ENCODE measurements at places on chromosomes 3 and 15. TPM values are rescaled to one million over a fixed set of nuclear protein-coding genes. Genes with fewer than 3 reads are reported as not detected.

TM6SF1 gene
- 0.49 TPM for total RNA-seq

SOX14 gene
- not detected for total RNA-seq

PBRM1 gene
- total RNA-seq: 76.2 TPM

C2CD4A gene
- not detected for total RNA-seq

PLD1 gene
- total RNA-seq: 15.7 TPM

C3orf22 gene
- total RNA-seq: not detected

DNA sequence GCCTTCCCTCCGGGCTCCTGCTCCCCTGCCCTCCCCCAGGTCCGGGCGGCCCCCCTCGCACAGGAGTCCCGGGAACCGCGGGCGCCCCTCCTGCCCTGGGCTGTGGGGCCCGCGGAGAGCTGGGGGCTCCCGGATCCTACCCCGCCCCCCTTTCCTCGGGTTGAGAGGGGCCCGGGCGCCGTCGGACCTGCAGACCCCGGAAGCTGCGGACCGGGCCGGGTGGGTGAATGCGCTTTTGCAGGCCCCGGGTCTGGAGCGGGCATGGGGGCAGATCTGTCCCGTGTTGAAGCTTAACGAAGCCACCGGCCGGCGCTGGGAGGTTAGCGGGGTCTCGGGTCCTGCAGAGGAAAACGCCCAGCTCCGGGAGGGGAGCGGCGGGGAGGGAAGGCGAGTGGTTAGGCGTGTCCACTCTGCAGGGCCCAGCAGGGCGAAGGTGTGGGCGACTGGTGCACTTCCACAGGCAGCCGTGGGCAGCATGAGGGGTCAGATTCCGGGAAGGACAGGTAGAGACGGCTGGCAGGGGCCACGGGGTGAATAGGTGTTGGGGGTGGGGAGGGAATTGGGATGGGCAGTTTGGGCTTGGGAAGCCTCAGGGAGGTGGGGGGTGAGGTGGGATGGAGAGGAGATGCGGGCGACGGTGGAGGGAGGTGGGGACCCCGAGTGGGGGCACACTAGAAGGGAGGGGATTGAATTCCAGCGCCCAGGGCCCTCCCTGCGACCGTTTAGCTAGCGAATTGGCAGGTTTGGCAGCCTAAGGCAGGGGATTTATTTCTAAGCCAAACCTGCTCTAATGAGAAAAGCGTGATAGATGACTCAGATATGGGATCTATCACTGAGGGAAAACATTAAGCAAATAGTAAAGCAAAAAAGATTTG is 635 bp downstream of the CD276 start:
- H3K4me1 ChIP-seq: peaks cover 19% of the 10 kb centered on the region
- H3K36me3 ChIP-seq: no peaks in the 10 kb centered on the region
- H3K27me3 ChIP-seq: no peaks in the 10 kb centered on the region

GRCh38 chr3:81874738-81875137 is 113.3 kb upstream of the GBE1 start:
- H3K27ac ChIP-seq: no peak overlapping the region
- no peaks in the 10 kb centered on the region for H3K36me3 ChIP-seq
- no peak for DNase-seq
- H3K4me3 ChIP-seq: no peak overlapping the region

- DNase-seq: no peak
- H3K4me1 ChIP-seq: no peaks in the 10 kb centered on the region
- H3K27me3 ChIP-seq: no peaks in the 10 kb centered on the region
- H3K27ac ChIP-seq: no peak overlapping the region
Observed at GRCh38 chr15:63946524-63947065, 99.7 kb downstream of the DAPK2 start.

GRCh38 chr3:97763586-97764406 is 762 bp upstream of the ARL6 start:
- no peak for DNase-seq
- no peaks in the 10 kb centered on the region for H3K27me3 ChIP-seq
- peak overlapping the region; percentile 89 for H3K4me3 ChIP-seq
- peaks cover 12% of the 10 kb centered on the region for H3K4me1 ChIP-seq
- peak overlapping the region; percentile 76 for H3K27ac ChIP-seq

DNA sequence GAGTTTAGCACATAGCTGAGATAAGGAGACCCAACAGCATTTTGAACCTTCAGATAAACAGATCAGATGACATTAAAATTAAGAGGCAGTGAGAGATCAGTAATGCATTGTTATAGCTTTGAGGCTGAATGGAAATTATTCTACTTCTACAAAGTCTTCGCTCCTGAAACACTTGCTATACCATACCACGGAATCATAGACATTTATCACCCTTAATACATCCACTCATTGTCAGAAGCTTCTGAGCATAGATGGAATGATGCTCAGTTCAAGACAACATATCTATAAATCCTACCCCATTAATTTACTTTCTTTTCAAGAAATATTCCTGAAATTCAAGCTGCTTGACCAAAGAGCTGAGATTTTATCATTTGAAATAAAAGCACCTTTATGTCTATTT is 266.7 kb downstream of the C3orf38 start:
- no peaks in the 10 kb centered on the region for H3K27me3 ChIP-seq
- H3K36me3 ChIP-seq: no peaks in the 10 kb centered on the region
- H3K4me1 ChIP-seq: no peaks in the 10 kb centered on the region
- H3K27ac ChIP-seq: no peak overlapping the region
- no peak overlapping the region for H3K4me3 ChIP-seq

- H3K4me1 ChIP-seq: no peaks in the 10 kb centered on the region
- no peaks in the 10 kb centered on the region for H3K27me3 ChIP-seq
- H3K4me3 ChIP-seq: no peak overlapping the region
- H3K27ac ChIP-seq: no peak overlapping the region
- no peak for DNase-seq
- peaks cover 9% of the 10 kb centered on the region for H3K36me3 ChIP-seq
Observed at GRCh38 chr15:52054381-52054780, 35.4 kb downstream of the MAPK6 start.

DNA sequence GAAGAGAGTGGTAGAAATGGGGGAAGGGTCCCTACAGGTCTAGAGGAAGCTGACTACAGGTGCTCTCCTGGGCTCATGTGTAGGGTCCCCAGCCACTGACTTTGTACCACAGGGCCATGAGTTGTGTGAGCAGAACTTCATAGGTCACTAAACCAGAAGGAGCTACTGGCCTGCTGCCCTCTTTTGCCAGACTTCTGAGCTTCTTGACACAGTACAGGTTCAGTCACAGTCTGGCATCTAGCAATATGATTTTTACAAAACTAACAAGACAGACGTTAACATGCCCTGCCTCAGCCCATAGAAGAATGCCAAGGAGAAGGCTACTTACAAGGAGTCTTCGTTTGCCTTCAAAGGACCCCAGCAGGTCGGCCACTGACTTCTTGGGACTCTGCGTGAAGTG is 3.2 kb downstream of the CCDC80 start:
- no peaks in the 10 kb centered on the region for H3K27me3 ChIP-seq
- H3K4me1 ChIP-seq: peaks cover 36% of the 10 kb centered on the region
- no peak overlapping the region for H3K4me3 ChIP-seq
- no peaks in the 10 kb centered on the region for H3K36me3 ChIP-seq

Measured in cardiac muscle cell (in vitro differentiated cells and primary cell).